T-cell (primary cell): ENCODE measurements at places on chromosomes 4 and X.

- no peak for DNase-seq
Measured at GRCh38 chr4:122617597-122618593, 3.0 kb downstream of the IL21 start.

- DNase-seq: no peak
Measured at GRCh38 chr4:7388627-7389026, 46.1 kb downstream of the PSAPL1 start.

DNA sequence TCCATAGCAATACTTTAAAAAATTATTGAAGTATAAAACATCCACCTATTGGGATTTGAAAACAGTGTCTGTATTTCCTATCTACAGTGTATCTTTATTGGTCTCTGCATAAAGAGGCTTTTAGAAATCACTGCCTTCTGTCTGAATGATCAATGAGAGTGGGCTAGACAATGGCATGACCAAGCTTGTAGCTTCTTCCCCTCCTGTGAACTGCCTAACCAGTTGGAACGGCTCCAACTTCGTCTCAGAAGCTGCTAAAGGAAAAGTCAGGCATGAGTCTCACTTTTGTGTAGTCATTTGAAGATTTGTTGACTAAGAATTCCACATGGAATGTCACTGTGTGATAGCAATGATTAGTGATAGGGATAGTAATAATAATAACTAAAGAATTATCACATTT lies 64.2 kb downstream of the INTS12 start:
- no peak for DNase-seq

- DNase-seq: peak; percentile 18
Measured at GRCh38 chrX:154486396-154487207, at the start of gene UBL4A. Gene UBL4A (minus strand): TSS chrX:154486615. CDS start chrX:154486584, 31 bp downstream.
